OCI-LY7 (cell line): ENCODE measurements at places on chromosomes 7 and 10.

DNA sequence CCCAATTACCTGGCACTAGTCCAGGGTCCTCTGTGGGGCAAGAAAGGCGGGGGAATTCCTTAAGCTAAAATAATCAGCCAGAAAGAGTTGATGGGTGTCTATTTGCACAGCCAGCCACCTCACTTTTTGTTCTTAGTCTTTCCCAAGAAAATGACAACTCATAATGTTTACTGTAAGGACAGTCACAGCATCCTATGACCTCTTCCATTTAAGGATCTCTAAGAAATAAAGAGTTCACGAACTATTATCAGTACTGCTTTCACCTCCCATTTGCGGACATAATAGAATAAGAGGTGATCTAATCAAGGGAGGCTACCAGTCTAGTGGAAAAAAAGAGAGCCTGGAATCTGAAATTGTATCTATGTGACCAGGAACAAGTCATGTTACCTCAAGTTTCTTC is 72.4 kb upstream of the LRRC17 start:
- DNase-seq = no peak

- no peak for DNase-seq
Measured at GRCh38 chr10:102163342-102163989, 11.3 kb downstream of the NOLC1 start.

GRCh38 chr7:140521421-140521820 is 42.1 kb upstream of the MKRN1 start:
- DNase-seq = no peak

- DNase-seq = no peak
Measured at GRCh38 chr7:831596-832166, 595 bp upstream of the SUN1 start.

DNA sequence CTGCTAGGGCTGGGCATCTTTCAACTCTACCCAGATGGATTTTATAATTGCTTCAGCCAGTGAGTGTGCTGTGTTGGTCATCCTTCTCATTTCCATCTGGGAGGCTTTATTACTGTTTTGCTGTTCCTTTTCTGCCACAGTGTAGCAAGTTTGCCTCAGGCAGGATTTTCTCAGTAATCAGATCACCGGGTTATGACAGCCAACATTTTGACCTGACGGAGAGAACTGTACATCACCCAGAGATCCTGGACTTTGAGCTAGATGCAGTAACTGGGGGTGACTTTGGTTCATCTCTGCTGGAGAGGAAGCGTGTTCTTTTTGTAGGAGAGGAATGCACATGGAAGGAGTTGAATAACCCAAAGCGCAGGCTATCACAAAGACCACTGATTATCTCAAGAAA is 111.8 kb upstream of the AGR3 start:
- DNase-seq = no peak

GRCh38 chr7:106965108-106965507 is 79.4 kb upstream of the PRKAR2B start:
- DNase-seq = no peak

GRCh38 chr10:118259288-118259906 is 82.7 kb downstream of the FAM204A start:
- peak; percentile 32 for DNase-seq

DNA sequence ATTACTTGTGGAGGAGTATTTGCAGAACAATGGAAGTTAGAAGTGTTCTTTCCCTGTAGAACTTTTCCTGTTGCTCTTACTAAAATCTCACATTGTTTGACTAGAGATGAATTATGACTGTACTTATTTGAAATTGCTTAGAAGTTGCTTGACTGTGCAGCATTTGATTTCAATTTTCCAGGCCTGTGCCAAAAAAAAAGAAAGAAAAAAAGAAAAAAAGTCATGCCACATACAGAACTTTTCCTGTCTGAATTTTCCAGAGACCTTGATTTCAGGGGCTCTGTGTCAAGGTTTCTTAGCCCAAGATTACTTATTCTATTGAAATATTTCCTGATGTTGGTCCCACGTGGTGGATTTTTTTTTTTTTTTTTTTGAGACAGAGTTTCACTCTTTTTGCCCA is 3.5 kb upstream of the FAM171A1 start:
- DNase-seq = no peak

DNA sequence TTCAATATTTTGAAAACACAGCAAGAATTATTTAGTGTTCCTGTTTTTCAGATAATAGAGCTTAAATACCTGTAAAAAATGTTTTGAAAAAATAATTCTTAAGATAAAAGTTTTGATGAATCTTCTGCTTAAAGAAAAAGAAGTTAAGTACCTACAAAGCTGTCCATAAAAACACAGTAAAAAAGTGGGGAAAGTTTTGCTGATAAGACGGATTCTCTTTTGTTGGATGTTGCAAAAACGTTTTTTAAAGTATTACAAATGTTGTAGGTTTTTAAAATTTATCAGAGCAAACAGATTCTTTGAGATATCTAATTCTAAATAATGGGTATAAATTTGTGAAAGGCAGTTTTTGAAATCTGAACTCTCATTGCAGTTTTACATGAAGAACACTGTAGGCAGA is 12.2 kb downstream of the DMTF1 start:
- DNase-seq = no peak

DNA sequence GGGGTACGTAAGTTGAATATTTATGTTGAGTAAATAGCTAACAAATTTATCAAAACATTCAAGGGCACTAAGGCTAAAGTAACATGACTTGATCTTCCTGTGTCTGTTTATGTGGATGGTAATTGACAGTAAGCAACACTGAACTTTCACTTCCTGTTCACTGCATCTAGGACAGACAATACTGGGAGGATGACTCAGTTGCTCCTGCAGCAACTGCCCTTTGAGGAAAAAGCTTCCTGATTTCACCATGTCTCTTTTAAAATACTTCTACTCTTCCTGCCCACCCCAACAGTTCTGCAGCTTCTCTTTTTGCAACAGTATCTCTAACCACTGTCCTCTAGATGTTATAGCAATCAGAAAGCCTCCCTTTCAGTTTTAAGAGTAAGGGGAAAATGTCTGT is 76.6 kb upstream of the HGF start:
- peak; percentile 80 for DNase-seq

DNA sequence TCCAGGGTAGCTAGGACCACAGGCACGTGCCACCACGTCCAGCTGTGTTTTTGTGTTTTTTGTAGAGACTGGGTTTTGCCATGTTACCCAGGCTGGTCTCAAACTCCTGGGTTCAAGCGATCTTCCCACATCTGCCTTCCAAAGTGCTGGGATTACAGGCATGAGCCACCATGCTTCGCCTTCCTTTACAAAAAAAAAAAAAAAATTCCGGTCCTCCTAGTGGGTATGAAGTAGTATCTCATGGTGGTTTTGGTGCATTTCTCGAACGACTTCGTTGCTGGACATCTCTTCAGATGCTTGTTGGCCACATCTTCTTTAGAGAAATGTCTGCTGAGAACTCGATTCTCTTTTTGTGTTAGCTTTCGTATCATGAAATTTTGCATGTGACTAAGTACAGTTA is 3.9 kb downstream of the PROSER2 start:
- no peak for DNase-seq

GRCh38 chr10:5012595-5012994 is 8.9 kb upstream of the AKR1C2 start:
- no peak for DNase-seq

DNA sequence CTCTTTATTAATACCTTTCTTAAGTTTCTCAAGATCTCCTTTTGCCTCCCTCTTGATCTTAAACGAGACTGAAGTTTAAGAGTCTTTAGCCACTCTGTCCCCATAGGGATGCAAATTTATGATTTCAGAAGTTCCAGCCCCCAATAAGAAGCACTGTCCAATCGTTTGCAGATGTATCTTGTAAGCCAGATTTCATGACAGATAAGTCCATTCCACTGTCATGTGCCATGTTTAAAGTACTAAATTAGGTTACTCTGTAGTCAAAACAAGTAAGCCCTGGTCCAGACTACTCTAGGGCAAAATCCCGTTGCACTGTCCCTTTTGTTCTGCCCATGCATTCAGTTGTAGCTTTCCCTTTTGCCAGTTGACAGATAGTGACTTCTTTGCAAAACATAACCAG is 157.2 kb upstream of the KAT6B start:
- no peak for DNase-seq

- DNase-seq = no peak
Measured at GRCh38 chr10:111278266-111278665, 201.4 kb downstream of the ADRA2A start.

- no peak for DNase-seq
Measured at GRCh38 chr10:689452-690371, at the start of gene DIP2C. Gene DIP2C, minus strand, starts transcription at chr10:689668. Its CDS starts 90 bp downstream, at chr10:689578.

DNA sequence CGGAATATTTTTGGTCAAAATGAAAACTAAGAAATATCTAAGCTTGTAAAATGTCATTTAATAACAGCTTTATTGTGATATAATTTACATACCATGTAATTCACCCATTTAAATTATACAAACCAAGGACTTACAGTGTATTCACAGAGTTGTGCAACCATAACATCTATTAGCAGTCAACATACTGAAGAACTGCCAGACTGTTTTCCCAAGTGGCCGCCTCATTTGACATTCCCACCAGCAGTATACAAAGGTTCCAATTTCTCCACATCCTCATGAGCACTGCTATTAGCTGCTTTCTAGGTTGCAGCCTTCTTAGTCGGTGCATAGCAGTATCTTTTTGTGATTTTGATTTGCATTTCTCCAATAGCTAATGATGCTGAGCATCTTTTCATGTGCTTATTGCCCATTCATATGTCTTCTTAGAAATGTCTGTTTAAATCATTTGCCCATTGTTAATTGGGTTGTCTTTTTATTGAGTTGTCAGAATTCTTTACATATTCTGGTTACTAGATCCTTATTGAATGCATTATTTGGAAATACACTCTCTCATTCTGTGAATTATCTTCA is 153.0 kb upstream of the FGFR2 start:
- DNase-seq = no peak

- peak; percentile 75 for DNase-seq
Measured at GRCh38 chr7:6623589-6624245, 8.3 kb downstream of the ZNF853 start.

- DNase-seq = no peak
Measured at GRCh38 chr10:10193848-10194247, 823.8 kb upstream of the CELF2 start.

- DNase-seq = no peak
Measured at GRCh38 chr10:97481071-97481470, 17.2 kb downstream of the MMS19 start.

- DNase-seq = no peak
Measured at GRCh38 chr7:70923181-70923845, 208.6 kb upstream of the GALNT17 start.
